ENCODE measurements at places on chromosomes 2 and 18.

- no peak for DNase-seq
These were observed 18.4 kb upstream of the ZNF638 start for GRCh38 chr2:71313016-71313766.

DNA sequence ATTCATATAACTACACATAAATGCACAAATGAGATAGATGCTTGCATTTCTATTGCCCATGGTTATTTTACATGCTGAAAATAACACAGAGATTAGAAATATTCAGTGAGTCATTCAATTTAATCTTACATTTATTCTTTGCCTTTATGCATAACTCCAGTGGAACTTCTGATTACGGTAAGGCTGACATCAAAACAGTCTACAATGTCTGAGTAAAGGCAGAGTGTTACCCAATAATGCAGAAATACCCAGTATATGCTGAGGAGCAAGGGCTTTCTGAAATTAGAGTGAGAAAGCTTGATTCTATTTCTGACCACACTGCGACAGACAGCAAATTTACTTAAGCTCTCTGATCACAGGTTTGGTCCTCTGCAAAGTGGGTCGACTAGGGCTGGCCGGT is 9.2 kb downstream of the NMI start:
- DNase-seq = no peak

DNA sequence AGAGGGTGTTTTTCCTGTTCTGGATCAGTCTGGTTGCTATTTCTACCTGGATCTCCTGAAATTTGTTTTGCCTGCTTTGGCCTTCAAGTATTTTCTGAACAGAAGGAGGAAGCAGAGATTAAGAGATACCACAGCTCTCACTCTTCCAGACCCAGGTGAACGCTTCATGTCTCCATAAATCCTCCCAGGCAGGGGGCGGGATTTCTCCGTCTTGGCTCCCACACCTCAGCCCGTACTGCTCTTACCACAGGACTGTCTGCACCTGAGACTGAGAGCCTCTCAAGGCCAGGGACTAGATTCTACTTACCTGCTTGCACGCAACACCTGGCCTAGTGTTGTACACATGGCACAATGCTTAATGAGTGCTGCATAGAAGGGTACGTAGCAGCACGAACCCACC is 59.9 kb upstream of the LRPPRC start:
- DNase-seq = no peak

GRCh38 chr18:54607213-54608027 is 16.4 kb downstream of the DYNAP start:
- no peak for DNase-seq

DNA sequence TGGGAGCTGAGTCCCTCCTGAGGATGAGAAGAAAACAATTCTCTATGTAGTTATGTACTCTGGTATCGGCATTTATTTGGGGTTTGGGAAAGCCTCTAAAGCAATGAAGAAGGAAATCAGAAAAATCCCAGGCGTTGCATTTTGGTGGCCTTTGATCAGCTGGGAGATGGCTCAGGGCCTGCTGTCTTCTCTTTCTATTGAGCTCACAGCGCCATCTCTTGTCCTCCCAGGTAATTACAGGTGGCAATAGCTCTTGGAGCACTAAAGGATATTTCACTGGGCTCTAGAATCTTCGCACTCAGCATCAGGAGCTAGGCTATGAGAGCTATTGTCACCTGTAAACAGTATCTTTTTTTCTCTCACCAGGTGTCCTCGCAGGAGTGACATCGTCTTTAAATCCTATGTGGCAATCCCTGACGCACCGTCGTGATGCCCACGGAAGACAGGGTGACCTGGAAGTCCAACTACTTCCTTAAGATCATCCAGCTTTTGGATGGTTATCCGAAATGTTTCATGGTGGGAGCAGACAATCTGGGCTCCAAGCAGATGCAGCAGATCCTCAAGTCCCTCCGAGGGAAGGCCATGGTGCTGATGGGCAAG is 76.1 kb upstream of the PMAIP1 start:
- DNase-seq = peak; percentile 52

DNA sequence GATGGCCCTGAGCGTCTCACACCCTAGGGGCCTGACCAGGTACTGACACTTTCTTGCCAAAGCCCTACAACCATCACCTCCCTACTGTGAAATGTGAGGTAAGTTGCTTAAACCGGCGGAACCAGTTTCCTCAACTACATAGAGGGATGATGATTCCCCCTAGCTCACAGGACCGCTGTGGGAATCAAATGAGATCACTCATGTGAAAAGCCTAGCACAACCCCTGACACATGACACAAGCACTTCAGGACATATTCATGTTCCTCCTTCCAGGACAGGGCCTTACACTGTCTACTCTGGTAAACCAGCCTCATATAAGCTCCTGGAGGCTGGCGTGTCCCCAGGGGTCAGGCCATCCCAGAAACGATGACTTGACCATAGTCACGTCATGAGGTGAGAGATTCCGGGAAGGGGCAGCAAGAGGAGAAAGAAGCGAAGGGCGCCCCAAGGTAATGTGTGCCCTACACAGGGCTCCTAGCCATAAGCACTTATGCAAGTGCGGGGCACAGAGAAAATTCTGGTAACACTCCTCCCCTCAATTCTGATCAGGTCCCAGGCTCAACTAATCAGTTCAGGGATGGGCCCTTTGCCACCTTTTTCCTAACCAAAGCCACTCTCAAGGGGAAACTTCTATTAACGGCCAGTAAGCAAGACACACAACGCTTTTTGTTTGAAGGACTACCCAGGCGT is 49.5 kb downstream of the C2orf42 start:
- no peak for DNase-seq

DNA sequence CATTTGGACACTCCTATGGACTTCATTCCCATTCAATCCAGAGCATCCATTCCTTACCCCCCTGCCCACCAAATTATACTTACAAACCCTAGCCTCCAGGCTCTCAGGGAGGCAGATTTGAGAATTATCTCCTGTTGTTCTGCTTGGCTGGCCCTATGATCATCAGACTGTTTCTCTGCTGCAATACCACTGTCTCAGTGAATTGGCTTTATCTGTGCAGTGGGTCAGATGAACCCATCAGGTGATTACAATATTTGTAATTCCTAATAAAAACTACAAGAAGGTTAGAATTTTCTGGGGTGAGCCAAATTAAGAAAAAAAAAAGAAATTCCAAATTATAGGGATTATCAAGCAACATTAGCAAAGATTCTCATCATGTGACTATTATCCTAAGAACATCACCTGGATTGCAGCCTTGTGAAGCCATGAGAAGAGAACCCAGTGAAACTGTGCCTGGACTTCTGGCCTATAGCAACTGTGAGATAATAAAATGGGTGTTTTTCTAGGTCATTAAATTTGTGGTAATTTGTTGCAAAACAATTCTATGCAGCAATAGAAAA is 17.8 kb upstream of the SLC25A52 start:
- no peak for DNase-seq
